Astrocyte of the spinal cord (primary cell): ENCODE measurements at places on chromosomes 11 and 22.

DNA sequence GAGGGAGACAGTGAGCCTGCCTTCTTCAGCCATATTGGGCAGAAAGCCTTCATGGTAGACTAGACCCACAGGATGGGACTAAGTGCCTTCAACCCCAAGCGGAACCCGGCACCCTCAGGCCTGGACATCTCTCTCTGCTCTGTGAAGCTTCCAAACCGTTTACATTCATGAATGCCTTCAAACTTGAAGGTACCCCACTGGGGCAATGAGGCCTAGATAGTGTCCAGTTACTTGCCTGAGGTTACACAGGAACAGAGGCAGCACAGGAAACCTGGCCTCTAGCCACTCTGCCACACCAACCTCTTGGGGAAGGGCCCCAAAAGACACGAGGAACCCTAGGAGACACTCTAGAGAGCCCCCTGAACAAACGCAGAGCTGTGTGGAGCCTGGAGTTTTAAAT is 14.5 kb upstream of the CYP2R1 start:
- DNase-seq: no peak

GRCh38 chr11:80779905-80780605 is 1339.2 kb upstream of the TENM4 start:
- DNase-seq: no peak

GRCh38 chr11:15852179-15852578 is 504.2 kb downstream of the SOX6 start:
- peak; percentile 16 for DNase-seq

- DNase-seq: no peak
These were observed 501.7 kb downstream of the INSC start for GRCh38 chr11:15616130-15617105.

- DNase-seq: peak; percentile 89
These were observed 16.7 kb downstream of the PHLDA2 start for GRCh38 chr11:2912498-2912897.
